BJ (cell line): ENCODE measurements at places on chromosomes 11 and 22.
A peak's percentile ranks its signal among the peaks of the same experiment; 100 is the strongest.

GRCh38 chr22:43926349-43926710 lies 2.7 kb downstream of the PNPLA3 start:
- no peak for DNase-seq

DNA sequence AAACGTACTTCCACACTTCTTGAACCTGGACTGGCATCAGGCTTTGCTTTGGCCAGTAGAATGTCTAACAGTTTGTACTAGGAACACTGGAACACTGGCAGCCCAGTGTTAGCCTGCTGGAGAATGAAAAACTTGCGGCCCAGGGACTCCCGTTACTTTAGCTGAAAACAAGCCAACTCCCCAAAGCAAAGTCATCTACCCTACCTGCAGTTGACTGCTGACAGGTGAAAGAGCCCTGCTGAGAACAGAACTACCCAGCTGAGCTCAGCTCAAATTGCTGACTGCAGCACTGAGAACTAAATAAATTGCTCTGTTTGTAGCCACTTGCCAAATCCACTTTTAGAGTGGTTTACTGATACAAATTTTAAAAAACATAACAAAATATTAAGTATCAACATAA lies 342.5 kb downstream of the LRRC4C start:
- no peak for DNase-seq

DNA sequence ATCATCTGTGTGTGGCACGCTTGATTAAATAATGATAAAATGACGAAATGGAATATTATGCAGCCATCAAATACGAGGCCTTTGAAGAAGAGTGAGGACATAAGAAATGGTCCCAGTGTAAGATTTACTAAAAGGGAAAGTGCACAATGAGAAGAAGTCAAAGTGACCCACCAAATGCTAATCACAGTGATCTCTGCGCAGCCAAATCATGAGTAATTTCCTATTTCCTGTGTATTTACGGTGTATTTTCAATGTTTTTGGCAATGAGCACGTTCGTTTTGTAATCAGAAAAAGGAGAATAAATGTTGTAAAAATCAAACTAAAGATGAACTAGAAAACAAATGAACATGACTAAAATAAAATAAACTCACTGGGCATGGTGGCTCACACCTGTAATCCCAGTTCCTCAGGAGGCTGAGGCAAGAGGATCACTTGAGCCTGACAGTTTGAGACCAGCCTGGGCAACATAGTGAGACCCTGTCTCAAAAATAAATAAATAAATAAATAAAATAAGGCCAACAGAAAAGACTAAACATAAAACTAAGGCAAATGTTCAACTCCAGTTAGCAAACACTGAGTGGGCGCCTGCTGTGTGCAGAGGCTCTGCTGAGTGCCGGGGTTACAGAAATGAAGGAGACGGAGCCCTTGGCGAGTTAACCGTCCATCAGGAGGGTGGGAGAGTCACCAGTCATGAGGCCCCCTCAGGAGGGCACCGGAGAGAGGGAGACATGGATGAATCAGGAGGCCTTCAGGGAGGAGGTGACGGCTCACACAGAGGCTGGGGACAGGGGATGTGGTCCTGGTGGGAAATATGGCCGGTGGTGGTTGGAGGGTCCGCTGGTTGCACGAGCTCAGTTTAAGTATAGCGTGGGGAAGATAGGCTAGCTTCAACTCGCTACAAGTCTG lies 26.0 kb upstream of the CBX7 start:
- DNase-seq, result peak; percentile 21

GRCh38 chr11:123209591-123209990 lies 14.5 kb upstream of the CLMP start:
- no peak for DNase-seq
